Fibroblast of skin of back (primary cell): ENCODE measurements at places on chromosomes 7 and 10.

- DNase-seq: no peak
These were observed 207.5 kb downstream of the CUX1 start for GRCh38 chr7:102024769-102025391.

GRCh38 chr7:142139597-142140400 lies 28.3 kb downstream of the MGAM2 start:
- DNase-seq: no peak

- DNase-seq: no peak
These were observed 130.8 kb downstream of the WNT2 start for GRCh38 chr7:117192108-117192507.

DNA sequence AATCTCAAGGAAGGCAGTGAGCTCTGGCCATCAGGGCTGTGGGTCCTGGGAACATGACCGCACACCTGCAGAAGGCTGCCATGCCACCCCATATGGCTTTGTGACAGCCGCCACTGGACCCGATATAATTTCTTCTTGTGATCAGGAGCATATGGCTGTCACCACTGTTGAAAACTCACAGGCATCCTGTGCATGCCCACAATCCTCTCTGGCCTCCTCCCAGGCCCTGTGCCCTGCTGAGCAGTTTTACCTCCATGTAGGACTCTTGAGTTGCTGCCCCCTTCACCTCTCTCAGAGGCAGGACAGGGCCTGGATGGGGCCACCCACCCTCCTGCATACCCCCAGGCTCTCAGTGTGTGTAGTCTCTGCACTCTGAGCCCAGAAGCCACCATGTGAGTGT lies 391.9 kb upstream of the AKR1E2 start:
- no peak for DNase-seq

DNA sequence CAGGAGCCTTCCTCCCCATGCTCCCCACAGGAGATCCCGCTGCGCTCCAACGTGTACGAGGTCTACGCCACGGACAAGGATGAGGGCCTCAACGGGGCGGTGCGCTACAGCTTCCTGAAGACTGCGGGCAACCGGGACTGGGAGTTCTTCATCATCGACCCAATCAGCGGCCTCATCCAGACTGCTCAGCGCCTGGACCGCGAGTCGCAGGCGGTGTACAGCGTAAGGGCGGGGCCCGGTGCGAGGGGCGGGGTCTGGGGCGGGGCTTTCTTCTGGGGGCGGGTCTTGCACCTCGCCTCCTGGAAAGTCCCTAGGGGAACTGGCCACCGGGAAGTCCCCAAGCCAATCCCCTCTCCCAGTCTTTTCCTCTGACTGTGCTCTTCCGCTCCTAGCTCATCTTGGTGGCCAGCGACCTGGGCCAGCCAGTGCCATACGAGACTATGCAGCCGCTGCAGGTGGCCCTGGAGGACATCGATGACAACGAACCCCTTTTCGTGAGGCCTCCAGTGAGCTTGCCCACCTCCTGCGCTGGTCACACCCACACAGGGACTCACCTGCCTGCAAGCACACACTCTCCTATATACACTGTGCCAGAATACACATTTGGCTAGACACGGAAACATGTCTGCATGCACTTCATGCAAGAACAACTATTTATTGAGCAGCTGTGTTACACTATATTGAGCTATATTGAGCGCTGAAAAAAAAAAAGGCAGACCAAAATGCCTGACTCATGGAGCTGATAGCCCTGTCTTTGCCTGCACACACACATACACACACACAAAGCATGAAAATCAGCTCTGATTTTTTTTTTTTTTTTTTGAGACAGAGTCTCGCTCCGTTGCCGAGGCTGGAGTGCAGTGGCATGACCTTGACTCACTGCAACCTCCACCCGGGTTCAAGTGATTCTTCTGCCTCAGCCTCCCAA lies 32.7 kb upstream of the VSIR start:
- peak; percentile 47 for DNase-seq

GRCh38 chr10:106705681-106706100 lies 458.8 kb downstream of the SORCS1 start:
- peak; percentile 56 for DNase-seq

DNA sequence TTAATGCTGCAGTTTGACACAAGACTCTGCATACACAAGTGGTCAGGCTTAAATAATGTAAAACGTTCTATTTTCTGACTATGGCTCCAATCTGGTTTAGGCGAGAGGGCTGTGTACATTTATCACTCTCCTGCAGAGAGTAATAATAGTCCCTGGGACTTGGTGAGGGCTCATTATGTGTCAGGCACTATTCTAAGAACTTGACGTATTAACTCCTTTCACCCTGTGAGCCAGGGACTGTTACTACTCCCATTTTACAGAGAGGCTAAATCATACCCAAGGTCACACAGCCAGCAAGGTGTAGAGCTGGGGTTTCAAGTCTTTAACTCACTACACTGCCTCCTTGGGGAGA lies 187.2 kb upstream of the LYZL2 start:
- no peak for DNase-seq

DNA sequence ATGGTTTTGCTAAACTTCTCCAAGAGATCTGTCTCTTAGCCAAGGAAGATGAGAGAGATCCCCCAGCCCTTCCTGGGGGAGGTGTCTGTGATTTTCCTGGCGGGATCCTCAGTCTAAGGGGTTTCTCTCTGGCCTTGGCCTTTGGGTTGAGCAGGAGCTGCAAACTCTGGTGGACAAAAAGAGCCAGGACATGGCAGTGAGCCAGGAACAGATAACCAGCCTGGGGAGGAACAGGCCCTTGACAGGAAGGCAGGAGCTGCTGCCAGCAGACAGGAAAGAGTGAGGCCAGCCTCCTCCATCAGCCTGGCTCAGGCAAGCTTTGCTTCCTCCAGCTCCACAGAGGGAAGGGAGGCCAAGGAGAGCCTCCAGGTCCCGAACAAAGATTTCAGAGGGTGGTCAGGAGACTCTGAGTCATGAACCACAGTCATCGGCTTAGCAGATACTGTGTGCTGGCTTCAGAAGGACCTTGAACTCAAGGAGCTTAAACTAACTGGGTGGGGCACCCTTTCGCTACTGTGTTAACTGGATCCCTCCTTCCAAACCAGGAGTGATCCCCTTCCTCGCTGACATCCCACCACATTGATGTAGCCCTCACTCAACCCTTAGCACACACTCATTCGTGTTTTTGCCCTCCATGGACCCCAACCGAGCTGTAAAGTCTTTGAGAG lies 34.7 kb downstream of the DDIT4 start:
- peak; percentile 78 for DNase-seq

- no peak for DNase-seq
These were observed 1226.4 kb downstream of the XPNPEP1 start for GRCh38 chr10:108696792-108697477.

DNA sequence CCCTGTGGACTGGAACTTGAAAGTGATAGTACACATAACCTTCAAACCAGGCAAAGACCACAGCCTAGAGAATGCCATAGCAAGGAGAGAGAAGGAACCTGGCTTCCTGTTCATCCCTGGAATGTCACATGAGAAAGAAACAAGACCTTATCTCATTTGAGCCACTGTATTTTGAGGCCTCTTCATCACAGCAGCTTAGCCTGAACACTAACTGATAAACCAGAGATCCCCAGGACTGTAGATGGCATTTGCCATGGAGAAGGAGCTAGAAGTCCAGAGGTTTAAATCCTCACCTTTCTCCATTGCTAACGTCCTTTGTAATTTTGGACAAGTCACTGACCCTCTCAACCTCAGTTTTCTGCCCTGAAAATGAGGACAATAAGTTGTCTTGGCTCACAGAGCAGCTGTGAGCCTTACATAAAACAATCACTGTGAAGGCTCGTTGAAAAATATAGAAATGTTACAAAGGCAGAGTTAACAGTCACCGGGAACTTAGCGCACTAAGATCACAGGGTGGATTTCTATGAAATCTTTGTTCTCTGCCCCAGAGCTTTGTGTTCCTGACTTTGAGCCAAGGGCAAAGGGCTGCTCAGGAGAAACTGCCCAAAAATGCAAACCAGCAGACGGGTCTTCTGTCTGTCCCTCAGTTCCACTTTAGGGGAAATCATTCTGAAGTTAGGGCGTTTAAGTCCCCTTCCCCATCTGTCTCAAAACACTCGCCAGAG lies 197.0 kb downstream of the USP6NL start:
- no peak for DNase-seq

DNA sequence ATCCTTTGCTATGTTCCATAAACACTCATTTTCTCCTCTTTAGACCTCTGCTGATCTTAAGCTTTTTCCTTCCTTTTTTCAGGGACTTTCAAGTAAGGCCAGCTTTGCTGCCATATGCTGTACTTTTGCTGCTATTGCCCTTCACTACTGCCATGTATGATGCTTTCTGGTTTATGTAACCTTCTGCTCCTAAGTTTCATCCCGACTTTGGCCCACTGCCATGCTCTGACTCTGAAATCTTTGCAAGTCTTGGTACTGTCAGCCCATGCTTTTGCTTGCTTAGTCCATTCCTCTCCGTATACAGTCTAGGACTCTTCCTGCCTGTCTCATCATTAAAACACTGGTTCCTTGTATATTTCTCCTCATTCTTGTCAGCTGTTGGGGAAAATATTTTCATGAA lies 152.4 kb downstream of the RNF133 start:
- peak; percentile 8 for DNase-seq
